Stimulated activated CD8-positive, alpha-beta memory T cell treated with anti-CD3 and anti-CD28 coated beads, Interleukin-4, amount 100 ng/mL, for 1 hour (primary cell): ENCODE measurements at places on chromosomes 7 and 10.
A peak's percentile ranks its signal among the peaks of the same experiment; 100 is the strongest.

DNA sequence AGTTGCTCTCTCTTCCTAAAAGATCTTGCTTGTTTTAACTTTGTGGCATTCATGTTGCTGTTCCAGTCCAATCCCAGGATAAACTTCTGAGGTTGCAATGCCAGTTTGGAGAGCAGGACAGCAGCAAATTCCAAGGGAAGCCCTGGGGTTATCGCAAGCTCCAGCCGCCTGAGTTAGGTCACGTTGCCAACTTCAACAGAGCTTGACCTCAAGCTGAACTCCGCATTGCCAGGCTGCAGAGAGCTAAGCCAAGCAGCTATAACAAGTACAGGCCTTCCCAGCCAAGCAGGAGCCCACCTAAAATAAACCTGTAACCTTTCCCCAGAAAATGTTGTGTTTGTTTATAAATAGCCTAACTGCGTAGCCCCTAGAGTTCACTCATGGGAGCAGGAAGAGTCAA lies 138.9 kb upstream of the LYZL1 start:
- no peak for DNase-seq

- DNase-seq = peak; percentile 3
Observed at GRCh38 chr10:70232155-70232858, 922 bp downstream of the PPA1 start.

GRCh38 chr7:30171766-30172447 lies 37.1 kb downstream of the MTURN start:
- DNase-seq = no peak

GRCh38 chr10:79322616-79323543 lies 24.4 kb upstream of the PPIF start:
- DNase-seq = peak; percentile 62
